Astrocyte (in vitro differentiated cells and primary cell): ENCODE measurements at places on chromosomes 7 and 10. TPM values are rescaled to one million over a fixed set of nuclear protein-coding genes. Genes with fewer than 3 reads are reported as not detected.

- H3K4me3 ChIP-seq = no peak overlapping the region
- peak; percentile 42 for DNase-seq
- no peak overlapping the region for H3K27ac ChIP-seq
These were observed 14.0 kb upstream of the GTPBP4 start for GRCh38 chr10:974038-974784.

GRCh38 chr10:24552346-24553016 lies 171.2 kb downstream of the ARHGAP21 start:
- no peaks in the 10 kb centered on the region for H3K27me3 ChIP-seq
- peaks cover 9% of the 10 kb centered on the region for H3K4me1 ChIP-seq
- no peak overlapping the region for H3K4me3 ChIP-seq
- no peak for DNase-seq
- no peak overlapping the region for H3K27ac ChIP-seq

DNA sequence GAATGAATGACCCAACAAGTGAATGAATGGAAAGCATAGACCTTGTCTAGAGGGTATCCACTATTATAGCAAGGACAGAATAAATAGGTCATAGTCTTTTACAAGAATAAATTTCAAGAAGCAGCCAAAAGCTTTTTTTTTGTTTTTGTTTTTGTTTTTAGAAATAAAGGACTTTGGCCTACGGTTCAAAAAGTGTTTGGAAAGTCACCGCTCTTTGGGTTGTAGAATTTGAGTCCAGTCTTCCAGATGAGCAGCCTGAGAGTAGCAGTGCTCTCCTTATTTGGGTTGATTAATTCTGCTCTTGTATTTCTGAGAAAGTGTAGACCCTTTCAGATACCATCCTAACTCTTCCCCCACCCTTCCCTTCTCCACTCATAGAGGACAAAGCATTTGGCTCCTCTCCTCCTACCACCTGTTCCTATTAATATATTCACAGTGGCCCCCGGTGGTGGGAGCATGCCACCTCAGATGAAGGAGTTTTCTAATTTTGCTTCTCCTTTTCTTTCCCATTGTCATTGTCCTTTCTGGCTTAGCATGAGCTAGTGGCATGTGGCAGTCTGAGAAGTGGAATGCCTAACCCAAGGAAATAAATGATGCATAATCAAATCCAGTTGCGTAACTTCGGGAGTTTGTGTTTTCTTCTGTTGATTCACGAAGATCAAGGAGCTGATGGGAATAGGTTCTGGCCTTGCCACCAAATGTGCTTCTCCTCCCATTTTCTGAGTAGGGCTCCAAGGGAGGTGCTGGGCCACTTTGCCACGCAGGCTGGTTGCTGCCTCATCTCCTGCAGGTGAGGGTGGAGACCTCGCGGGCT lies 114.7 kb downstream of the CHN2 start:
- H3K4me1 ChIP-seq = no peaks in the 10 kb centered on the region
- H3K27me3 ChIP-seq = peaks cover 20% of the 10 kb centered on the region

- H3K4me3 ChIP-seq = no peak overlapping the region
- H3K36me3 ChIP-seq = no peaks in the 10 kb centered on the region
- DNase-seq = no peak
- H3K27ac ChIP-seq = no peak overlapping the region
- peaks cover 2% of the 10 kb centered on the region for H3K27me3 ChIP-seq
- no peaks in the 10 kb centered on the region for H3K4me1 ChIP-seq
These were observed 12.5 kb downstream of the PNLIPRP2 start for GRCh38 chr10:116633216-116633600.

GRCh38 chr7:15495170-15495569 lies 66.6 kb downstream of the AGMO start:
- no peaks in the 10 kb centered on the region for H3K4me1 ChIP-seq
- no peak for DNase-seq
- H3K27me3 ChIP-seq = no peaks in the 10 kb centered on the region
- H3K36me3 ChIP-seq = no peaks in the 10 kb centered on the region
- H3K4me3 ChIP-seq = no peak overlapping the region

DNA sequence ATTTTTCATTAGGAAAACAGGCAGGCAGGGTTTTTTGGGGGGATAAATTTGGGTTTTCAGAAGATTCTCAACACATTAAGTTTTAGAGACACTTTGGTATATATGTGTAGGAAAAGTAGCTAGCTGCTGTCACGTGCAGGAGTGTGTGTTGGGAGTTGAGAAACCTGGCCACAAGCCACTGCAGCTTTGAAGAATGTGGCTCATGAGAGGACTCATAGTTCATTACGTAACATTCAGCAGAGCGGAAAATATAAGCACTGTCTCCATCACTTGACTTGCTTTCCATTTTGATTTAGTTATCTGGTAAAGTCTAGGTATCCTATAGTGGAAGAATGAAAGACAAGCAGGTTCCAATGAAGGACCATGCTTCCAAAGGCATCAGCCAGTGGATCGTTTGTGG lies 31.2 kb downstream of the SMNDC1 start:
- H3K27me3 ChIP-seq = no peaks in the 10 kb centered on the region
- H3K4me3 ChIP-seq = no peak overlapping the region
- no peaks in the 10 kb centered on the region for H3K4me1 ChIP-seq
- DNase-seq = peak; percentile 72

- no peaks in the 10 kb centered on the region for H3K36me3 ChIP-seq
- DNase-seq = no peak
- H3K27me3 ChIP-seq = no peaks in the 10 kb centered on the region
These were observed 49.7 kb upstream of the JAZF1 start for GRCh38 chr7:28230261-28230660.

The SPACDR gene
- total RNA-seq = 2.5 and 2.6 TPM in 2 replicates

- no peak for DNase-seq
- no peak overlapping the region for H3K4me3 ChIP-seq
- no peaks in the 10 kb centered on the region for H3K27me3 ChIP-seq
These were observed 576.8 kb upstream of the LRRTM3 start for GRCh38 chr10:66349076-66349475.

DNA sequence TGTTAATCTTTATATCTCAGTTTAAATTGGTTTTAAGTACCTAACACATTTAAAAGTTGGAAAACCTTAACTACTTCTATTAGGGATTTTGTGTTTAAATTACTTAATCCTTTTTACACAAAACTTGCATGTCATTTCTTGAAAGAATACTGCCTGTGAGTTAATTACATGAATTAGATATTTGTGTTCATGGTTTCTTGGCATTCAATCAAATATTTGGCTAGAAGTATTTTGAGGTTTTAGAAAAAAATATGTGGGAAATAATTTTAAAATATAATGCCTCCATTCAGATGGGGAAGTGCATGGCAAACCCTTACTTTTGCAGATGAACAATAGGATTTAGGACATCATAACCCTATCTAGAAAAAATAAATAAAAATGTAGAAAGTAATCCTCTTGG lies 186.5 kb upstream of the SEMA3E start:
- H3K4me3 ChIP-seq = no peak overlapping the region
- H3K4me1 ChIP-seq = no peaks in the 10 kb centered on the region
- no peaks in the 10 kb centered on the region for H3K27me3 ChIP-seq
